ENCODE measurements at places on chromosomes 16 and 17.
A peak's percentile ranks its signal among the peaks of the same experiment; 100 is the strongest.

DNA sequence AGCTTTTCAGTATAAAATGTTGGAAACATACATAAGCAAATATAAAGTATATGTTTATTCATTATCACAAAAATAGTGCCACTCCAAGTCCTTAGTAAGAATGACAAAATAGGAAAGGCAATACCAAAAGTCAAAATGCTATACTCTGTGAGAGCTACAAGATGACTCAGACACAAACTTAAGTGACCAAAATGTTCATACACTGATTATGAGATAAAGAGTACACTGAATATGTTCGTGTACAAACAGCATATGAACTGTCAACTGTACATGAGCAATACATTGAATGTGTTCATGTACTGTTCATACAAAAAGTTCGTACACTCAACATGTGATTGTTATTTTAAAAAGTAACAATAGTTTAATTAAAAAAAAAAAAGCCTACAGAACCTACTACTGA is 103.3 kb downstream of the CA4 start:
- no peak for DNase-seq

- no peak for DNase-seq
These were observed 7.5 kb downstream of the PELP1 start for GRCh38 chr17:4696437-4696805.

DNA sequence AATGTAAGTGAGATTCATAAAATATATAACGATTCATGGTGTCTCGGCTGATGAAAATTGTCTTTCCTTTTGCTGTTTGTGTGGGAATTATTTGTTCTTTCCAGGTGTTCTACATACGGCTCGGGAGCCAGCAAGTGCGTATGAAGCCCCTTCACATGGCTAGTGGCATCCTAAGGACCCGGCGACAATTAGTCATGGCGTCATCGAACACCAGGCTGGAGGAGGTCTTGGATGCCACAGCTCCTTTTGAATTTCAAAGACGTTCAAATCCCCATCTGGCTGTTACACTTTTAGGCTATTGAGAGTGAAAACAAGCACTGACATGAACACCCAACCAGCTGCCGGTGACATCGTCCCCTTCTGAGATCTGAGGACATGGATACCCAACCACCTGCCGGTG is 397.7 kb upstream of the TNRC6C start:
- no peak for DNase-seq

GRCh38 chr17:10477701-10478100 is 8.3 kb upstream of the MYH4 start:
- DNase-seq: no peak

DNA sequence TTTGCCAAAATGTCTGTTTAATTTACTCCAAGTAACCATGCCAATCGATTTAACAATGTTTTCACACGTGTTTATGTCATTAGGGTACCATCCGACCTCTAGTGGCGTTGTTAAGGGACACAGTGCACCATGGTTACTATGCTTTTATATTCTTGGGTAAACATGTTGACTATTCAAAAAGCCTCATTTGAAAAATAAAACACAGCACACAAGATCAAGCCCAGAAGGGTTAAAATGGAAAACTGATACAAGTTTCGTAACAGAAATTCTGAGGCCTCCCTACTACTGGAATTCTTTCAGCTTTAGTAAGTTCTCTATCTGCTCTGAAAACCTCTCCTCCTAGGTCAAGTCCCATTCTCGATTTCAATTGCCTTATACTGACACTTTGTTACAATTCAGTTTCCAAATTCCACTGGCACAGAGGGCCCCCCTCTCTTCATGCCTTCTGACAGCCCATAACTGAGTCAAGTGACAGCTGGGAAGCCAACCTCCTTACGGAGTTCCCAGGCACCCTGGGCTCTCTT is 2.1 kb downstream of the CFAP20 start:
- no peak for DNase-seq

DNA sequence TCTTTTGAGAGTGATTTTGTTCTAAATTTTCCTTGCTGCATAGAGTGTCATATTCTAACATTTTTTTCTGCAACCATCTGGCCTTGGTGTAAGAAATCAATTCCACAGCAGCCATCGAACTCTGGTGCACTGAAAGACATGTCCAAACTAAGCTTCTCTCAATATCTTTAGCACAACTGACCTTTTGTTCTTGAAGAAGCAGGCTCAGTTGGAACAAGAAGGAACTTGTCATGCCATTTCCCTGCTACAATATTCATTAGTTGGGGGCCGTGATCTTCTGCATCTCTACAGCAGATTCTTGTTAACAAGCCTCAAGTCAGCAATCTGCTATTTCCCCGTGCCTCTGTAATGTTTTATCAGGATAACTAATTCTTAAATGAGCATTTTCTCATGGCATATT is 1305.6 kb downstream of the CDH11 start:
- DNase-seq: no peak

DNA sequence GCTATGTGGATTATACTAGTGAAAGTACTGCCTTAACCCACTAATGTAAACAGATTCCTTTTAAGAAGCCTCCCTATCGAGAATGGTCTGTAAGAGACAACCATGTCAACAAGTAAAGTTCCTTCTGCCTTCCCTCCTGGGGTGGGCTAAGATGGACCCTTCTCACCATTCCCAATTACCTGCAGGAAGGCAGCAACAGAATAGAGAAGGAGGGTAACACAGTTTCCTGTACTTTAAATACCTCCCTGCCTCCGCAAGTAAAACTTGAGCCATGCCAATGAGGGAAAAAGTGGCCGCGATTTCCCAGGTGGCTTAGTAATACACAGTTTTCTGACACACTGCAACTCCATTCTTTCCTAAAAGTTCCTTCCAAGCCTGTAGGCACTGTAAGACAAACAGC is 45.2 kb downstream of the TOX3 start:
- no peak for DNase-seq

DNA sequence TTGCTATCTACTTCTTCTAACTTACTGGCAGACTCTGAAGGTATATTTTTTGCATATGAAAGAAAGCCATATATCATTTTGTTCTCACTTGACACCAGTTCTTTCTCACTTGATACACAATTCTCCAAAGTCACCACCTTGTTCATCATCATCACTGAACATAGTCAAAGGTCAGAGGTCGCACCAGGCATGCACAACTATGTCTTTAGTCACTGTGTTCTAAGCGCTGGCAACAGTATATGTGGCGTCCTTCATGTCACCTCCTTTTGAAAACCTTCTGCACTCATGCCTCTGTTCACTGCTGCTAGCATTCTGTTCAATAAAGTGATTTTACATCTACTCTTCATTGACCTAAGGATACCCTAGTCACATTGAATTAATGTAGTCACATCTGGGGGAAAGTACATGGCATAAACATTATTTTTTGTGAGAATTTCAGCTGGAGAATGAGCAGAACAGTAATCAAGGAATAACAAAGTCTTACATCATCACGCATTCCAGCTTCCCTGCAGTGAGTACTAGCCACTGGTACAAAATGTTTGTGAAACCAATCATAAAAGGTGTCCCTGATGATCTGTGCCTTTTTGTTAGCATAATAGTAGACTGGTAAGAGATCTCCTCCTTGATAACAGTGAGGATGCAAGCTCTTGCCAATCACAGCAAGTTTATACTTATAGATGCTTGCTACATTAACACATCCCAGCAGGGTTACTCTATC is 20.5 kb upstream of the TBX4 start:
- no peak for DNase-seq

- peak; percentile 41 for DNase-seq
These were observed 14.4 kb downstream of the EPOP start for GRCh38 chr17:38660097-38661025.

GRCh38 chr16:27428026-27428785 is 26.2 kb downstream of the IL21R start:
- DNase-seq: no peak

- DNase-seq: peak; percentile 73
These were observed 17.6 kb downstream of the DUS2 start for GRCh38 chr16:68040506-68041288.

DNA sequence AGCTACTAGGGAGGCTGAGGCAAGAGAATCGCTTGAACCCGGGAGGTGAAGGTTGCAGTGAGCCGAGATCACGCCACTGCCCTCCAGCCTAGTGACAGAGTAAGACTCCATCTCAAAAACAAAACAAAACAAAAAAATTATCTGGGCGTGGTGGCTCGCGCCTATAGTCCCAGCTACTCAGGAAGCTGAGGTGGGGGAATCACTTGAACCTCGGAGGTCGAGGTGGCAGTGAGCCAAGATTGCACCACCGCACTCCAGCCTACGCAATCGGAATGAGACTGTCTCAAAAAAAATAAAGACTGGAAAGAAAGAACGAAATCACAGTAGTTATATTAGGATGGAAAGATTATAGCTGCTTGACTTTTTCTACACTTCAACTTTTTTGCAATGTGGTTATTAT is 18.9 kb downstream of the COG1 start:
- DNase-seq: no peak

GRCh38 chr17:13638855-13639458 is 37.2 kb upstream of the HS3ST3A1 start:
- peak; percentile 32 for DNase-seq

DNA sequence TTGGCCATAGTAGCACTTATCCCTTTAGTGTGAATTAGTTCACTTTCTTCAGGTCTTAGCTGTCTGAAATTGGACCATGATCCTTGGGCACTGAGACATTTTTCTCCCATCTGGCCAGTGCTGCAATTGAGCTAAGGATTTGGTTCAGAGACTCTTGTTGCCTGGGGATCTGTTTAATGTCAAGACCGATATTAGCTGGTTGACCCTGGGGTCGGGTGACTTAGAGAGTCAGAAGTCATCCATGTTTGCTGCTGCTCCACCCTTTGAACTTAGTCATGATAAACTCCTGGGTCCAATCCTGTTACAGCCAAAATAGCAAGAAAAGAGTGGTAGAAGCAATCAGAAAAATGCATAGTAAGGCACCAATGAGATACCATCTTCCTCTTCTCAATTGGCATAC is 45.8 kb upstream of the TOX3 start:
- DNase-seq: no peak

- peak; percentile 68 for DNase-seq
These were observed at the start of gene RASL10B for GRCh38 chr17:35731239-35731916. TSS of gene RASL10B (plus strand) at chr17:35731639. CDS start at chr17:35735185, 3,546 bp downstream.

DNA sequence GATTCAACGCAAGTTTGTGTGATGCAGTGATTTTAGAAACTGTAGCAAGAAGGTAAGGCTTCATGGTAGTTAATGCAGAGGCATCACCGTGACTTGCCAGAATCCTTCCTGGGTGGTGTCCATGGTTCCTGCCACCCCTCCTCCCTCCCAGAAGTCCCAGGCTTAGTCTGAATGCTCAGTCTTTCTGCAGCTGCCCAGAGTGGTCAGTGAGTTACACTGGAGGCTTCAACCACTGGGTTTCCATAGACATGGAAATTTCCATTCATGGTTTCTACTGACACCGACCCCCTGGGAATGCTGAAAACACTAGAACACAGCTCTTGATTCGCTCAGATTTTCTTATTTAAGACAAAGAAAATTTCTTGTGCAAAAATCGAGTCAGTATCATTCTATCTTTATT is 159.4 kb upstream of the HSBP1 start:
- DNase-seq: no peak

DNA sequence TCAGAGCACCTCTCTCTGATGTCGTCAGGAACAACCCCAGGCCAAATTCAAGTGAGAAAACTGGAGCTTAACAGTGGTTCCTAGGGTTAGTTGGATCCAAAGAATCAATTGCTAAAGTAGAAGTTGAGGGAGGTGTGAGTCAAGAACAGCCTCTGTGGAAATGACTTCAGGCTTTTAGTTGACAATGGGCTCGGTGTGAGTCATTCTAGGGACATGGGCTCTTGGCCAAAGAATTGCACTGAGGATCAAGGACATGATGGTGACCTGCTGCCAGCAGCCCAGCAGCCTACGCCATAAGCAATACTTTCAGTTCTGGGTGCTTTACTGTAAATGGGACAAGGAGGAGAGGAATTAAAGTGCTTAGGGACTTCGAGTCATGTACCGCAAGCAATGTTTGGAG is 32.1 kb upstream of the SMURF2 start:
- peak; percentile 85 for DNase-seq

DNA sequence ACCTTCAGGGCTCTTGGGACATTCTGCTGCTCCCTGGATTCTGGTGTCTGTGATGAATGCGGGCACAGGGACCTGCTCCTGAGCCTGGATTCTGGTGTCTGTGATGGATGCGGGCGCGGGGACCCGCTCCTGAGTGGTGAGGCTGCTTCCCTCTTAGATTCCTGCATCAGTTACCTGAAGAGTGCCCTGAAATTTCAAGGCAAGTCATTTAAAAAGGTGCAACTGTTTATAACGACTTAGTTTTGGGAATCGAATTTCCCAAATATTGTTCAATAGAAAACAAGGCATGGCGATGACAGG is 7.0 kb downstream of the TMEM204 start:
- DNase-seq: no peak

DNA sequence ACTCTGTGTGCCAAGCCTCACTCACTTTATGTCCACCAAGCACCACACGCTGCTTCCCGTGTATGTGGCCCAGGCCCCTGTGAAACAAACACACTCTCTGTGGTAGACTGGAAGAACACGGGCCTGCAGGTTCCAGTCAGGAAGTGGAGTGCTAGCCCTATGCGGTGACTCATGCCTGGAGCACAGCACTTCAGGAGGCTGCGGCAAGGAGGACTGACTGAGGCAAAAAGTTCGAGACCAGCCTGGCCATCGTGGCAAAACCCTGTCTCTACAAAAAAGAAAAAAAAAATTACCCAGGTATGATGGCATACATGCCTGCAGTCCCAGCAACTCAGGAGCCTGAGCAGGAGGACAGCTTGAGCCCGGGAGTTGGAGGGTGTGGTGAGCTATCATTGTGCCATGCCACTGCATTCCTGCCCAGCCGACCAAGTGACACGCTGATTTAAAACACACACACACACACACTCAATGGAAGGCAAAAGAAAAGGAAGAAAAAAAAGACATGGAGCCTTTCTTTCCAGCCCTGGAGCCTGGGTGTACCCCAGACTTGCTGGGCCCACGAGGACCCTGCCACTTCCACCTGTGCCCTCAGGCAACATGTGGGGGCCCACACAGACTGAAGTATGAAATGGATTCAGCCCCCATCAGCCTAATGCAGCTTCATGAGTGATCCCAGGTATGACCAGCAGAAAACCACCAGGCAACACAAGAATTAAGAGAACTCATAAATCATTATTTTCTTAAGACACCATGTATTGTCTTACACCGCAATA is 126.6 kb downstream of the ANKRD11 start:
- peak; percentile 80 for DNase-seq

DNA sequence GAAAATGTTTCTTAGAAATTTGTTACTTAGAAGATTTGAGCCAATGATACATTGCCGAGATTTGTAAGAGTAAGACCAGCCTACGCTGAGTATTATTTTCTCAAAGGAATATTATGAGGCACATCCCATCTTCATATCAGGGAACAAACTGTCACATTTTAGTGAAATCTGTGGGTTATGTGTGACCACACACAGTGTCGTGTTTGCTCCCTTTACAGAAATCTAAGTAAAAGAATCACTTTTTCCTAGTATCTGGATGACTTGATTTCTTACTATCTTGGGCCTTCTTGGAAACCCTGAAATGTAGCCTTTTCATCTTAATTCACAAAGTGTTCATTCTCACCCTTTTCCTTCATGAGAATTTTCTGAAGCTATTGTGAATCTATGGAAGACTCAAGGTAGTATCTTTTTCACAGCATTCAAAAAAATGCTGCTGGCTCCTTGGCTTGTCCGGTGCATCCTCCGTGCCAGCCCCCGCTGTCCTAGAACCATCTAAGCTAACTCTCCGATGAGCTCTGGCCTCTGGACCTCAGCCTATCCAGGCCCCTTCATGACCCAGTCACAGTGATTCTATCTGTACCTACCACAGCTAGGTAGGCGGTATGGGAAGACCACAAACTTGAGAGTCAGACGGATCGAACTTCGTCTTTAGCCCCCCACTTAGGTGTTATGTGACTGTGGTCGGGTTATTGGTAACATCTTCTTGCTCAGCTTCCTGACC is 524.3 kb downstream of the MAF start:
- no peak for DNase-seq

- DNase-seq: no peak
These were observed 78.0 kb downstream of the RAP1GAP2 start for GRCh38 chr17:2874189-2874686.

Data from Daoy (cell line).